ENCODE measurements at places on chromosomes 7 and 10.

- no peak for DNase-seq
Observed at GRCh38 chr7:84110400-84110799, 84.2 kb downstream of the SEMA3A start.

GRCh38 chr7:103142494-103142893 lies 6.4 kb downstream of the NAPEPLD start:
- no peak for DNase-seq

DNA sequence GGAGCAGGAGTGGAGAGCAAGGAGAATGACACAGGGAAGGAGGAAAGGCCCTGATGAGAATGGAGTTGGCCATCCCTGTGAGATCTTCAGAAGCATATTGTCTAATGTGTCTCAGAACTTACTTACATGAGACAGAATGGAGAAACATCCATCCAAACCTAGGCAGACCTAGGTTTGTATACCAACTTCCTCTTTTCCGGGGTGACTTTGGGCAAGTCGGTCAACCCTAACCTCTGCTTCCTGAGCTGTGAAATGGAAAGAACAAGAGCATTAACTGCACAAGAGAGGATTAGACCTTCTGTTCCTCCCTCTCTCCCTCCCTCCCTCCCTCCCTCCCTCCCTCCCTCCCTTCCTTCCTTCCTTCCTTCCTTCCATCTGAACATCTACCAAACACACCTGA lies 4.5 kb downstream of the GHRHR start:
- DNase-seq, result no peak

GRCh38 chr10:112852306-112852705 lies 97.7 kb upstream of the TCF7L2 start:
- no peak for DNase-seq

DNA sequence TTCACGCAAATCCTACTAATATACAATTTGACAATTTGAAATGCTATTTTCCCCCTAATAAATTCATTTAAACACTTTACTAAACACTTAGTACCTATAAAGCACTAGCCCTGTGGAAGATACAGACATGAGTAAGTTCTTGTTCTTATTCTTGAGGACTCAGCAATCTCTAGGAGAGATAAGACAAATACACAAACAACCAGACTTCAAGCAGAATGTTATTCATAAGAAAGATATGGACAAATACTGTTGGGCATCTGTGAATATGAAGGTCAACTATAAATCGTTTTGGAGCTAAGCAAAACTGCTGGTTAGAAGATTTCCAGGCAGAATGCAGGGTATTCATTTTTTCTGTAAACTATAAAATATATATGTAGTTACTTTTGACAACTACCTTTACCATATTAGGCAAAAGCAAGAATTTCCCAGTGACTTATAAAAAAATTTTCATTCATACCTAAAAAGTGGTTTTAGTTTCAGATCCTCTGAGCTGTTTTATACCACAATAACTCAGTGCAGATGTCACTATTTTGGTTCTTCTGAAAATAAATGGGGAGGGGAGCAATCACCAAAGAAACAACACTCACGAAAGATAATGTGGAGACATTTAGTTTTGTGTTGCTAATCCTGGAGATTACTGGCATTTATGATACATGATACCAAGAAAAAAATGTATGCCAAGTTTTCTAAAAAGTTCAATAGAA lies 3.8 kb downstream of the VPS41 start:
- DNase-seq, result no peak

GRCh38 chr10:131722121-131722520 lies 178.7 kb upstream of the PPP2R2D start:
- DNase-seq, result no peak

- DNase-seq, result no peak
Observed at GRCh38 chr7:111198255-111198654, 107.3 kb downstream of the LRRN3 start.

GRCh38 chr10:13724484-13724883 lies 137.7 kb downstream of the PRPF18 start:
- no peak for DNase-seq

GRCh38 chr7:157992511-157993160 lies 595.0 kb downstream of the PTPRN2 start:
- DNase-seq, result no peak
